T-helper 2 cell (primary cell): ENCODE measurements at places on chromosomes 6 and 20.

GRCh38 chr6:46486181-46486580 is 5.1 kb downstream of the RCAN2 start:
- DNase-seq, result no peak

DNA sequence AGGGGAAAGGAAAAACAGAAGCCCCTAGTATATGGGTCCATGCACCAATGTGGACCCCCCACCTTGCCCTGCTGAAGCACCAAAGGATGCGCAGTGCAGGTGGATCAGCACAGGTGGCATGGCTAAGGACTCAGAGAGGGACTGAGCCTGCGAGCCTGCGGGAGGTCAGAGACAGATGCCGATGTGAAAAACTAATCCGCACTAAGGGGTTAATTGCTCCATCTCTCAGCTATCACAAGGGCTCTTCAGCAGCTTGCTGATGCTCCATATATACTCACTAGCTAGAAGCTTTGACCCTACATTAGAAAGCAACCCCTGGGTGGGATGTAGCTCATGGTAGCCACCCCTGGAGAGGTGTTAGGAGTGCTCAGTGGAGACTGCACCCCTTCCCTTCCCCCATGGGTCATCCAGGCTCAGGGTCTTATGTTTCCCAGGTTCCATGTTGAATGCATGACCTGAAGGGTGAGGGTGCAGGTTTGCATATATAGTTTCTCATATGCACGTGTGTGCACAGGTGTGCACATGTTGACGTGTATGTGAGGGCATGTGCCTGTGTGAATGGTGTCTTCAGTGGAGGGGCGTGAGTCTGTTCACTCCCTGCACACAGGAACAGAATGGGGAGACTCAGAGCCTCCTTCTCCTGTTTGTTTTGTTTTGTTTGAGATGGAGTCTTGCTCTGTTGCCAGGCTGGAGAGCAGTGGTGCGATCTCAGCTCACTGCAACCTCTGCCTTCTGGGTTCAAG is 13.4 kb upstream of the IP6K3 start:
- DNase-seq, result no peak

DNA sequence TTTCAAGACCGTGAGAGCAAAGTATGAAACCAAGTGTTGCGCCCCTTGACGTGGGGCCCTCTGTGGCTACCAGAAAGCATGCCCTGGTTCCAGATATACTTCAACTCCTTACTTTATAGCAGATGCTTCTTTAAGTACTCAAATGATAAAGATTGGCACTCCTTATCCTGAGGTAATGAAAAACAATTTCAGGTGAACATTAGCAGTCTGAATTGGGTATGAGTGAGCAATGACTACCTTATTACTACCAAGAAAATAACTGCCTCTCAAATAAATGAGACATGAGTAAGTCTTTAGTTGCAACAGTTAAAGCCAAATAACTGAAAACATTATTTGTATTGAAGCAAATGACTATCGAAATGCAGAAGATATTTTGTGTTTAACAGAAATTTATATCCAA is 408.7 kb downstream of the MMUT start:
- DNase-seq, result no peak

GRCh38 chr20:10504994-10505730 is 70.1 kb downstream of the SLX4IP start:
- no peak for DNase-seq
